Fibroblast of skin of scalp (primary cell): ENCODE measurements at places on chromosomes 6 and 20.

DNA sequence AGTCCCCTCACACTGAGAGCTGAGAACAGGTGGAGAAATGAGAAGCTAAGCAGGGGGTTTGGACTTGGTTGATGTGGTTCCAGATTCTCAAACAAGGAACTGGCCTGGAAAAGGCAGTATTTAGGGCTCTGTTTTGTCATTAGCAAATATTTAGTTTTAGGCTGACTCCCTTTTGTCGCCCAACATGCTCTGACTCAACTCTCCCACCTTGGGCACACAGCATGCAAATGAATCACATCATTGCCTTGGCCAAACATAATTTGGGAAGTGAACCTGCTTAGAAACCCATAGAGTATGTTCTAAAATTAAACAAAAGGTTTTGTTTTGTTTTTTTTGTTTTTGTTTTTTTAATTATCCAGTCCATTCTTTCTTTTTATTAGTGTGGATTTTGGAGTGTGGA is 9.5 kb upstream of the UQCC2 start:
- DNase-seq = no peak

DNA sequence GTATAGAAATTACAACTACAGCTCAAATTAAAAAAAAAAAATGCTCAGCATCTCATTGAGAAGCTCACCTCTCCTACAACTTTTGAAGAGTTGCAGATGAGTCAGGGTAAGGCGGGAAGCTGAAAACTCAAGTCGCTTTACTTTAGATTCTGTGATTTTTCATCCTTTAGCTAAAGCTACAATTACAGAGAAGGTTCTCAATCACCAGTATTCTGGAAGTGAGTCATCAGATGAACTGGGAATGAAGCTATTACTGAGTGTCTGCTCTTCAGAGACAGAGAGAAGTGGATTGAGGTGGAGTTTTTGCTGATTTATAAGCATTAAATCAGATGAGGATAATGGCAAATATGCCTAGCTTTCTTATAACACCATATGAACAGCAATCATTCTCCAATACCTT is 91.9 kb downstream of the TFAP2A start:
- no peak for DNase-seq

- no peak for DNase-seq
These were observed 70.7 kb downstream of the PRDM1 start for GRCh38 chr6:106156863-106157262.

GRCh38 chr6:6591778-6592465 is 3.4 kb downstream of the LY86 start:
- DNase-seq = no peak

DNA sequence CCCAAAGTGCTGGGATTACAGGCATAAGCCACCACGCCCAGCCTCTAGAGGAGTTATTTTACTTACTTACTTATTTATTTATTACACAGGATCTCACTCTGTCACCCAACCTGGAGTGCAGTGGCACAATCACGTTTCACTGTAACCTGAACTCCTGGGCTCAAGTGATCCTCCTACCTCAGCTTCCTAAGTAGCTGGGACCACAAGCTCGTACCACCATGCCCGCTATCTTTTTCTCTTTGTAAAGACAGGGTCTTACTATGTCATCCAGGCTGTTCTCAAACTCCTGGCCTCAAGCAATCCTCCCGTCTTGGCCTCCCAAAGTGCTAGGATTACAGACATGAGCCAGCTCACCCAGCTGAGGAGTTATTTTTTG is 1.6 kb upstream of the TRIB3 start:
- no peak for DNase-seq

DNA sequence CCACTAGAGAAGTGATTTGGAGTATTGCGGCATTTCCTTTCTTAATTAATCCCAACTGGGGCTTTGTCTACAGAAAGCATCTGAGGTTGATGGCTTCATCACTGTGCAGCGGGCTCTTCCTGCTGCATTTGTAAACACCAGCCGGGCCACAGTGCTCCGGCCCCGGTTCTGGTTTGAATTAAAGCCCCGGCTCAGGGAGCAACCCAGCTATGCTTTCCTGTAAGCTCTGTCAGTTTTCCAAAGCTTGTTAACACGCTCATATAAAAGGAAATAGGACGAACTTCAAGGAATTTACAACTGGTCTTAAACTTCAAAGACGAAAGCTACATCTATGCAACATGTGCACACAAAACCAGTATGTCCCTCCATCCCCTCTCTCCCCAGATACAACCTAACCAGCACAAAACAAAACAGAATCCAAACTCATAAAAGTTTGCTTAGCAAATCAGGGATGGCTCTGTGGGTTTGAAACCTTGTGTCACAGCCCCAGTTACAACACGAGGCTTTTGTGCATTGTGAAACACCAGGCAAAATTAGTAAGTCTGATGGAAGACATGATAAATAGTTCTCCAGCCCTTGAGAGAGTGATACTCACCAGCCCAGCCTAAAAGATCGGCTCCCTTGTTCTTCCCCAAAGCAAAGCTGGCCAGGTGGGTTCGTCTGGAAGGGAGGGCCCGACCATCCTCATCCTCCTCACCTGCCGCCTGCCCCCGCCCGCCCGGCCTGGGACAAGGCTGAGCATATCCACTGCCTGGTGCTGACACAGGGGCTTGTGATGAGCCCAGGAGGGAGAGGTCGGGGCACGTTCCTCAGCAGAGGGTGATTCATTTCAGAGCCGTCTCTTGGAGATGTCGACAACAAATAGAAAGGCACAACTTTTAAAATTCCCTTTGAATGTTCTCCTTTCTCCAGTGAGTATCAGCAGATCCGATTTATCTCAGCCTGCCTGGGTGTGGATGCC is 197.9 kb downstream of the TFAP2C start:
- peak; percentile 83 for DNase-seq

GRCh38 chr6:148293181-148293995 is 49.2 kb upstream of the SASH1 start:
- no peak for DNase-seq

GRCh38 chr20:53124803-53125202 is 152.6 kb downstream of the TSHZ2 start:
- no peak for DNase-seq

DNA sequence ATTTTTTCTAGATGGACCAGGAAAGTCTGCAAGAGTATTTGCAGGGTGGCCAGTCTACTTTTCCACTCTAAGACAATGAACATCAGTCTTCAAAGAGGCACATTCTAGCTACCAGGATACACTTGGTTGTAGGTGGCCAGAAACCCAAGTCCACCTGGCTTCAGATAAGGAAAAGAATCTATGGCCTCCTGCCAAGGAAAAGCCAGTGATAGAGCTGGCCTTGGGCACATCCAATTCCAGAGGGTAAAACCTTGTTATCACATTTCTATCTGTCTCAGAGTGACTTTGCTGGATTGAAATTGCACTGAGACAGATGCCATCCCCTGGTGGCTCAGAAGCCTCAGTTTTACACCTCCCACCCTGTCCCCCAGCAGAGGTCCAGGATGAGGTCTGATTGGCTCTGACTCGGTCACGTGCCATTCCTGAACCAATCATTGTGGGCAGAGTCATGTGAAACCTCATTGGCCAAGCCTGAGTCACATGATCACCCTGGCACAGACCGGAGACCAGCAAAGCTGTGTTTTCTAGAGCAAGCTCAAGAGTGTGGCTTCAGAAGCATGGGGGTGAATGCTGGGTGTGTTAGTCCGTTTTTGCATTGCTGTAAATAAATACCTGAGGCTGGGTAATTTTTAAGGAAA is 497.4 kb upstream of the SULF2 start:
- no peak for DNase-seq

DNA sequence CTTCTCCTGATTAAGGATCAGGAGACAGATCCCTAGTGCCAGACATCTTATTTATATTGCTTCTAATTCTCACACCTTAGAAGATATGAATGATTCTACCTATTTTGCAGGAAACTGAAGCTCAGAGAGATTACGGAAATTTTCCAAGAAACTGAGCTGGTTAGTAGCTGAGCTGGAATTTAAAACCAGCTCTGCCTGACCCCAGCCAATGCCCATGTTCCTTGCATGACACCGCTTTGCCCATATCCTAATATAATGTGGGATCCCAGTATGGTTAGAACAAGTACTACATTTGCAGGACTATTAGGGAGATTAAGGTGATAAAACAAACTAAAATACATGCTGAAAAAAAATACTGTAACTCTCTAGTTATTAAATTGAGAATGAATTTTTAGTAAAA is 1.9 kb downstream of the TMEM30A start:
- DNase-seq = no peak

GRCh38 chr6:122347280-122347679 is 52.2 kb upstream of the HSF2 start:
- peak; percentile 33 for DNase-seq

DNA sequence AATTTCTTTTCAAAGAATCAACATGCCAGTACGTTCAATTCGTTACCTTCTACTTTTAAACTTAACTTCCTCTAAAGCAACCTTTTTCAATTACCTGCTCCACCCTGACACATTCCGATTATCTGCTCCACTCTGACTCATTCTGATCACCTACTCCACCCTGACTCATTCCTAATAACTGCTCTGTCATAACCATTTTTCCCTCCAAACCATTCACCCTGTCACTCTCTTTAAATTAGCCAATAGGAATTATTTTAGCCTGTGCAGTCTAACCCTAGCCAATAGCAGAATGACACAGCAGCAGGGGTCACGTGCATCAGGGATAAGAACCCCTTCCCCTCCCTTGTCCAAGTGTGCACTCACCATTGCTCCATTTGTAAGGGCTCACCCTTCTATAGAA is 557.4 kb upstream of the EYS start:
- DNase-seq = no peak

- DNase-seq = no peak
These were observed 7.3 kb upstream of the BPIFB3 start for GRCh38 chr20:33046412-33046811.

GRCh38 chr6:27545271-27546046 is 72.6 kb upstream of the ZNF184 start:
- DNase-seq = peak; percentile 73

GRCh38 chr20:10795286-10796026 is 121.7 kb upstream of the JAG1 start:
- DNase-seq = no peak

- no peak for DNase-seq
These were observed 9.8 kb downstream of the BCAS4 start for GRCh38 chr20:50804437-50805348.

GRCh38 chr20:48025051-48025515 is 239.8 kb upstream of the SULF2 start:
- DNase-seq = peak; percentile 89

DNA sequence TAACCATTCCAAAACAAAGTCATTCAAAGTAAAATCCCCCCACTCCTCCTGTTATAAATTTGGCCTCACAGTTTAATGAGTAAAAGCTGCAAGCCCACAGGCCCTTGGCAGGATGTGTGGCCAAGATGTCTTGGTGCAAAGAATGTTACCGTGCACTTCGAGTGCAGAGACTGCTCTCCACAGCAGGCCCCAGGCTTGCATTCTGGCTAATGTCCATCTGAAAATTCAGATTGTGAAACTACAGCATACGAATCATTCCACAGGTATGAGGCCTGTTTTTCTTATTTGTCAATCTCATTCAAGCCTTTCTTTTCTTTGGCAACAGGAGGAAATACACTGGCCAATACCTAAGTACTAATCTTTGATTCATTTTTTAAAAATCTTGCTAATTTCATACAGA is 7.1 kb downstream of the RPS6KA2 start:
- DNase-seq = peak; percentile 99

DNA sequence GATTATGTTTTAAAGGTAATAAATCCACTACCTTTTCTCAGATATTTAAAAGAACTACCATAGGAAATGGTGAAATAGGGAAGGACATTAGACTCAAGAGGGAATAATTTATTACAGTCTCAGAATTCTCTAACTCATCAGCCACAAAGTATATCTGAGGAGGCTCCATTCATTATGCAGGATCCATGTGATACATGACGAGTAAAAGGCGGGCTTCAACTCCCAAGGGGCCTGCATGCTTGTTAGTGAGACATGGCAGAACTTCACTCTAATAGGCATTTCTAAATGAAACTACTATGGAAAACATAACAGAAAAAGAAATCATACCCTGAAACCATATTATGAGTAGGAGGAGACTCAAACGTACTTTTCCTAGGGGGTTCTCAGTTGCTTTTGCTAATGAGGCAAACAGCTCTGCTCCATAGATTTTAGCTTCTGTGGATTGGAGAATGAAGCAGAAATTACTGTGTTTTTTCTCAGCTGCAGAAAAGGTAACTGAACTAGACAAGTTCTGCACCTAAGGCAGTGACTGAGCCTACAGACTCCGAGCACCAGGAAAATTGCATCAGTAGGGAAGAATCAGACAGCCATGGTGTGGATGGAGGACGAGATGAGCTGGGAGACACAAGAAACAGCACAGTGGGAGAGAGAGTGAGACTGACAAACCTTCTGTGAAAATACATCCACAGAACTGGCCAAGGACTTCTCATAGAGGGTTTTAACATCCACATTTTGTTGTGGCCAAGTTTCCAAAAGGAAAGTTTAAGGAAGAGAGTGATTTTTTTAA is 254.6 kb upstream of the PRDM1 start:
- peak; percentile 45 for DNase-seq

DNA sequence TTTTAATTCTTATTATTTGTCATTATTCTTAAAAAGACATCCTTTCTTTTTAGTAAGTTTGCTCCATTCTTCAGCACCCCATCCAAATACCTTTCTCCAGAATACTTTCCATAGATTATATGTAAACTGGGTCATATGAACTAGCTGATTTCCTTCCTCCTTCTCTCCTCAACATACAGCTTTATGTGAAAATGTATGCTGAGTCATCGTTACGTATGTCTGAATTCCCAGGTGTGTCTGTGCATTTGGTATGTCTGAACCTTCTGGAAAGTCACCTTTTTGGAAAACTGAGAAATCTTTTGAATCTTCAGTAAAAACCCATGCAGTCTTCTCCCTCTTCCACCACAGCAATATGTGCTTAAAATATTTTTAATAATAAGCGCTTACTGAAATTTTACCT is 264.5 kb downstream of the EYA4 start:
- DNase-seq = no peak

- peak; percentile 51 for DNase-seq
These were observed 125.2 kb upstream of the RALGAPA2 start for GRCh38 chr20:20837574-20838021.

DNA sequence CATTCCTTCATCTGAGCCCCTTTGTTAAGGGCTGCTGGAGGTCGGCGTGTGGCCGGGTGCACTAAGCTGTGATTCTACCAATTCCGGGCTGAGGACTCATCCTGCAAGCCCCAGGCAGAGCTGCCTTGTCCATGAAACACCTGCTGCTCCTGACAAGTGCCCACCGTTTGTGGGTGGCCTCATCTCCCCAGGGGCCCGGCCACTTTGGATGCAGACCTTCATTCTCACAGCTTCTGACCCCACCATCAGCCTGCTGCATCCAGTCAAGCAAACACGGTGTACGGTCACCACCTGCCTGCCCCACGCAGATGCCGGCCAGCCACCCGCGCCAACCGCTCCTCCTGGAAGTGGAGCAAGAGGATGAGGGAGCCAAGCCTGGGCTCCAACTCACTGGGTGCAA is 382.7 kb downstream of the THBS2 start:
- DNase-seq = no peak

GRCh38 chr6:144921206-144921975 is 636.3 kb downstream of the UTRN start:
- no peak for DNase-seq

DNA sequence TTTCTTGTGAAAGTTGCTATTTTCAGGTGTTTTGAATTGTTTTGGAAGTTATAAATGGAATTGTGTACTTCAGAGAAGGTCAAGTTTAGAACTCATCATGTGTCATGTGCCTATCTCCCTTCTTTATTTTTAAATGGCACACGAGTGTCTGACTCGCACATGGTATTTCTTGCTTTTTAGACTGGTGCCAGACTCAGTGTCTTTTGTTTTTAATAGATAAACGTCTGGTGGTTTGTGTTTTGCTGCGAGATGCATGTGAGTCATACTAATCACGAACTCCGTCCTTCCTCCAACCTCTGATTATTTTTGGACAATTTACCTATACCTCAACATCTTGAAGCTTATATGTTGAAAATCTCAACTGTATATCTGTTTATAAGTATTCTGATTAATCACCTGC is 292.1 kb downstream of the CDKAL1 start:
- DNase-seq = peak; percentile 22
